ENCODE measurements at places on chromosomes 4 and X. TPM values are rescaled to one million over a fixed set of nuclear protein-coding genes. Genes with fewer than 3 reads are reported as not detected.

Gene DGKK
- total RNA-seq = not detected

Gene CTAG1A
- total RNA-seq = not detected

Gene PASD1
- total RNA-seq = not detected

Gene TMPRSS11F
- total RNA-seq = not detected

Gene NHS
- total RNA-seq = 3.3 TPM

Gene F9
- total RNA-seq = not detected

Gene TMPRSS11E
- total RNA-seq = not detected

Gene THOC2
- total RNA-seq = 54.4 TPM

Gene GC
- not detected for total RNA-seq

DNA sequence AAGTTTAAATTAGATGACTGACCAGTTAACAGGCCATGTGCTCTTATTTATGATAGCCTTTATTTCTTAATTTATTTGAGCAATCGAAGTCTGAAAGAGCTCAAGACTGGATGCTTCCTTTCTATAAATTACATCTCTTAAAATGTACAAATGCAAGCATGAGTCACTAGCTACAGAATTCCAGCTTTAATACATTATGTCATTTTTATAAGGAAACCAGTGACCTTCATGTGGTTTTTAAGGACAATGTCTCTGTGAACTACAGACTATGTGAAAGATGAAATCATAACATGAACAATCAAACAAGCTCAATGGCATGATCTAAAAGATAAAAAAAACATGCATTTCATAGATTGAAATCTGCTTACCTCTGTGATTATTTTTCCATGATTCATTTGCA lies 15.4 kb downstream of the HTR2C start:
- DNase-seq = no peak

- no peak for DNase-seq
Observed at GRCh38 chr4:65089666-65090065, 580.6 kb downstream of the EPHA5 start.

GRCh38 chr4:94507708-94508107 lies 56.0 kb downstream of the PDLIM5 start:
- DNase-seq = peak; percentile 84

GRCh38 chr4:100827756-100828155 lies 309.9 kb upstream of the EMCN start:
- no peak for DNase-seq

- DNase-seq = no peak
Observed at GRCh38 chr4:147327322-147327721, 153.6 kb upstream of the EDNRA start.

DNA sequence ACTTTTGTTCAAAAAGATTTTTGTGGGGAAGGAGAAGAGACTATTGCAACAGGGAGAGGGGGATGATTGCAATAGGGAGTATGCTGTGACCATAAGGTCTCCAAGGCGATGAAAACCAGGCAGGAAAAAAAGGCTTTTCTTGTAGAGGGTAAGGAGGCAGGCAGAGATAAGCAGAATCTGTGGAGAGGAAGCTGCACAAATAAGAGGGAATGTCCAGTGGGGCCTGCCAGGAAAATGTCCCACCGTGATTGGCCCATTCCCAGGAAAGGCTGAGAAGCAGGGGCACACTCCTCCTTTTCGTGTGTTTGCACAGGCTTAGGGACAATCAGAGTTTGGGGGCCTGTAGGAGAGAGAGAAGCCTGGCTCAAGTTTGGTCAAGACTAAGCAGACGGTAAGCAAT lies 29.1 kb downstream of the SPACA5 start:
- DNase-seq = no peak

DNA sequence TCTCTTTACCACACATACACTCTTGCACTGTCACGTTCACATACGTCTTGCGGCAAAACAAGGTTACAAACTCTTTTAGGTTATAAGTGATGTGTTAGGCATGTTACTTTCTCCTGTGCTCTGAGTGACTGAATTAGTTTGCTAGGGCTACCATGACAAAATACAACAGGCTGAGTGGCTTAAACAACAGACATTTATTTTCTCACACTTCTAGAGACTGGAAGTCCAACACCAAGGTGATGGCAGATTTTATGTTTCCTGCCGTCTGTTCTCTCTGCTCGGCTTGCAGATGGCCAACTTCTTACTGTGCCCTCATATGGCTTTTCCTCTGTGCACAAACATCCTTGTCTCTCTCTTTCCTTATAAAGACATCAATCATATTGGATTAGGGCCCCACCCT lies 1224.3 kb upstream of the TENM3 start:
- no peak for DNase-seq

DNA sequence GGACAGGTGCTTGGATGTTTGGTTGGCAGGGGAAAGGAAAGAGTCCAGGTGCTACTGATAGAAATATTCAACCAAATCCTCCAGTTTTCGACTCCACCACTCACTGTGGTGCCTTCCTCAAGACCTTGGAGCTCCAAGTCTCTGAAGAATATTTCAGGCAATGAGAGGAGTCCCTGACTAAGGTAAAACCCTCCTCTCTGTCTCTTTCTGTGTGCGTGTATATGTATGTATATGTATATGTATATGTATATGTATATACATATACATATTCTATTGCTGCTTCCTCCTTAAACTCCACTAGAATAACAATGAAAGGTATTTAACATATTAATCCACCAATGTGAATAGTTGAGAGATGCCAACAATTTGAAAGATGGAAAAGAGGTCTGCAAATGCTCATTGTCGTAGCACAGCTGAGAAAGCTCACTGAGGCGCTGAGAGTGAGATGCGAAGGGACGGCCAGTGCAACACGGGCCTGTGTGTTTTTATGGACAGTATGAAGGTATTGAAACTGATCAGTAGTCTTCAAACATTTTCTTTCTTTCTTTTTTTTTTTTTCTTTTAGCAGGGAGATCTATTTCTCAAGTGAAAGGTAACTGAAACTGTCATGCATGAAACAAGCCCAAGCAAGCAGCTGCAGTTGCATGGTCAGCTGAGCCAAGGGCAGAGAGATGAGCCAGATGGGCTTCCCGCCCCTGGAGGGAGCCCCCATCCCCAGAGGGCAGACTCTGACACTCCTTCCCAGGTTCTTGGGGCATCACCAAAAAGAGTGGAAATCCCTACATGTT lies 41.1 kb upstream of the HS3ST1 start:
- DNase-seq = no peak

GRCh38 chr4:159677521-159677920 lies 574.6 kb downstream of the RAPGEF2 start:
- no peak for DNase-seq

GRCh38 chr4:24582235-24582832 lies 2.0 kb downstream of the DHX15 start:
- no peak for DNase-seq

GRCh38 chr4:146439999-146440398 lies 81.7 kb downstream of the SLC10A7 start:
- no peak for DNase-seq

GRCh38 chrX:42119076-42119475 lies 195.7 kb upstream of the CASK start:
- DNase-seq = no peak

GRCh38 chr4:73653695-73654106 lies 33.5 kb upstream of the RASSF6 start:
- no peak for DNase-seq

GRCh38 chrX:10525381-10526120 lies 94.8 kb downstream of the MID1 start:
- no peak for DNase-seq

- DNase-seq = no peak
Observed at GRCh38 chr4:23969635-23970145, 79.8 kb upstream of the PPARGC1A start.

DNA sequence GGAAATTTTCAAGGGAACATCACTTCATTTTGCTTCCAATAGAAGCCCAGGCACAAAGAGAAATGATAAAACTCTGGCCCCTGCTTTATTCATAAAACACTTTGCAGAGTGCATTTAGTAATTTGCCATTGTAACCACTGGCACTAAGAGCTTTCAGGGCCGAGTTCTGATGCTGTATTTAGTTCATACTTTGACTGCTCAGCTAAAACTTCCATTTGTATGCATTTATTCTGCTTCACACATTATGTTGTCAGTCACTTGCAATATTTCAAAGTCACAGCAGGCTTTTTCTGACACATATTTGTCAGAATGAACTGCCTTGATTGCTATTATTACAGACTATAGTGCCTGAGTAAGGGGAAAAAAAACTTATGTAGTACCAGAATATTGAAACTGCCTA lies 174.3 kb upstream of the ATOH1 start:
- no peak for DNase-seq

GRCh38 chrX:39149761-39150160 lies 348.5 kb downstream of the MID1IP1 start:
- peak; percentile 23 for DNase-seq

GRCh38 chrX:69293776-69294601 lies 128.7 kb upstream of the PJA1 start:
- DNase-seq = no peak

- DNase-seq = peak; percentile 97
Observed at GRCh38 chr4:95129821-95130311, 372.1 kb downstream of the BMPR1B start.

GRCh38 chr4:135267148-135267865 lies 1065.7 kb upstream of the PABPC4L start:
- no peak for DNase-seq

DNA sequence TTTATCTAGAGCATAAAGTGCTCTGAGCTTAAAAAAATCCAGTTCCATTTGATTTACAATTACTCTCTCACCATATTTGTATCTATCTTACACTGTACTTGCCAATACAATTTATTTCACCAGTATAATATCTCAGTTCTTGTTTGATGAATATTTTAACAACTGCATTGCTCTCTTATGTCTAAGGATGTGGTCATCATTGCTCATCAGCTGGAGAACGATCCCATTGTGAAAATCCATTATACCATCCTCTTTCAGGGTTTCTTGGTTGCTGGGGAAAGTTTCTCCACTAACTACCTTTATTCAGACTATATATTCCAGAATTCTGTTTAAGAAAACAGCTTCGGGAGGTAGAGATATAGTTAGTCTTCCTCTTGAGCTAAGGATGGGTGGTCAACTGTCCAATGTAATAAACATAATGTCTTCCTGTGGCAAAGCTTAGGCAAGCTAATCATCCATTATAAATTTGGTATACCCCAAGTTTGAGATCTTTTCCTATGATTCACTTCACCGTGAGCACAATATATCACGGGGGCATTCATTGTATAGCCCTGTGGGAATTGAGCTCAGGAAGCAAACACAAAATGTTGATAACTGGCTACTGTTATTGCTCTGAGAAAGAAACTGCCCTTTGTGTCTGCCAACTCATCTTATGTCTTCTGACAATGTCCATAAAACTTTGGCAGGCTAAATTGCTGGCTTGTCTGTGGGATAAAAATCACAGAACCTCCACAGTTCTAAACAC lies 2361.9 kb downstream of the ARAP2 start:
- peak; percentile 27 for DNase-seq

DNA sequence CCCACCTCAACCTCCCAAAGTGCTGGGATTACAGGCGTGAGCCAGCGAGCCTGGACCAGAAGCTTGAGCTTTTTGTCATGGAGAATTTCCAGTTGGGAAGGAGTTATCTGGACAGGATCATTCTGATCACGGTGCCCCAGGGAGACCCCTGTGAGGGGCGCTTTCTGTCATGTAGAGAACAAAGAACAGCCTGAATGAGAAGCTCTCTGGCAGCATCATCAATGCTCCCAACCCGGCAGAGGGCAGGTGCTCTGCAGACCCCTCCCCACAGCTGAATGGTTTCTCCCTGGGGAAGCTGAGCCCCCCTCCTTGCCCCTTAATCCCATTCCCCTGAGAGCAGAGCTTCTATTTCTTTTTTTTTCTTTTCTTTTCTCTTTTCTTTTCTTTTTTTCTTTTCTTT lies 7.3 kb upstream of the CSF2RA start:
- no peak for DNase-seq

DNA sequence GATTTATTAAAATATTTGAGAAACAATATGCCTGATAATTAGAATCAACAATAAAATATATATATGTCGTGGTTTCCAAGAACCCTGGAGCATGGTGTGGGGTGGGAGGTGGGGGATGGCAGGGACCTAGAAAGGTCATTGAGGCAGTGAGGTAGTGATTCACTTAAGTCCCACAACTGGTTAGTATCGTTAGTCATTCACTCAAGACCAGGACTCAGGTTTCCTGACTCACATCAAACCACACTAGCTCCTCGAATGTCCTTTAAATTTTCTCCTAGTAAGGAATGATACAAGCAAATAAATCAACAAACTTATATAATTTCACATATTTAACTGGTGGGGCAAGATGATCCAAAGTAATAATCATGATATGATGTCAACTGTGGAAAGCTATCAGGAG lies 158.8 kb upstream of the AADAT start:
- no peak for DNase-seq

DNA sequence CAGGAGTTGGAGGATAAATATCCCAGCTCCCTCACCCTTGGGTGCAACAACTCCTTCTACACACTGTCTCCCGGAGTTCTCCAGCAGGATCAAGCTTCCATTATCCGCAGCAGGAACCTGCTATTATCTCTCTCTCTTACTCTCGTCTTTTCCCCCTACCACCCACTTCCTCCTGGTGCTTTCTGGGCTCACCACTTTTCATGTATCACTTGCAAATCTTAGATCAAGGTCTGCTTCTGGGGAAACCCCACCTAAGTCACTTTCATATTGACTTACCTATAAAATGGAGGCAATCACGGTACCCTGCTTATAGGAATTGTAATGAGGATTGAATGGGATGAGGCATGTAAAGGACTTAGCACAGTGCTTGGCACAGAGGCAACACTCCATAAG lies 589.5 kb downstream of the BCOR start:
- no peak for DNase-seq

DNA sequence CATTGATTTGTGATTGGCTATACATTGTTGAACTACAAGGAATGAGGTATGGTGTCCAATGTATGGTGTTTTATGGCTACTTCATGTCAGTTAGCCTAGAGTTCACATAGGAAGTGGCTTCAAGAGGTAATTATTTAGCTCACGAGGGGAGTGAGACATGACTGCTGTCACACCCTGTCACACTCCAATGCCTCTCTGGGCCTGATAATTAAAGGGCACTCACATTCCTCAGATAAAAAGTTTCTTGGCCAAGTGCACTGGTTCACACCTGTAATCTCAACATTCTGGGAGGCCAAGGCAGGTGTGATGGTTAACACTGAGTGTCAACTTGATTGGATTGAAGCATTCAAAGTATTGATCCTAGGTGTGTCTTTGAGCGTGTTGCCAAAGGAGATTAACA lies 65.0 kb upstream of the DDX60 start:
- DNase-seq = no peak

DNA sequence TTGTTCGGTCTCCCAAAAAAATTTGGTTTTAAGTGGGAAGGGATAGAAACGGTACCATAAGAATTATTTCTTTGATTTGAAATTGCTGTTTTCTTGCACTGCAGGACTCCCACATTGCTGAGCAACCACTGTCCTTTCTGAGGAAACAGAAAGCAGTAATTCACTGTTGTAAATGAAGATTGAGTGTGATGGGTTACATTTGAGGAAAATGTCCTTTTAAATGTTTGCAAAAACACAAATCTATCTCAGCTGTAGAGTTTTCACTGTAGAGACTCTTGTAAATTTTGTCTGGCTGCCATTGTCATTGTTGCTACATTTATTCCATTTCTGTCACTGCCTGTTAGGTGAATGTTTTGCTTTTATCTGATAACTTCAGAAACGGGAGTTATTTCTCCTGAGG lies 105.2 kb downstream of the FRAS1 start:
- DNase-seq = no peak

DNA sequence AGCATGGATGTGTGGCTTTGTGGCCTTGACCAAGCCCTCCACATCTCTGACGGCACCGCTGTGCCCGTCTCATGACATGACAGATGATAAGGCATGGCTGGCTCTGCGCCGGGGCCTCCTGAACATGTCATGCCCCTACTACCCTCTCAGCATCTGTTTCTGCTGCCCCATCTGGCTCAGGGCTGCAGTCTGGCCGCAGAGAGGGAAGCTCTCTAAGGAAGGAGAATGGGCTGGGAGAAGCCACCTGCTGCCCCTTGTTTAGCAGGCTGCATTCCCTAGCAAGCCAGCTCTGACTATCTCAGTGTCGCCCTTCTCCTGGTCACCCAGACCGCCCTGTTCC lies 7.2 kb downstream of the ZNF185 start:
- DNase-seq = no peak
